Stimulated activated CD4-positive, alpha-beta T cell treated with anti-CD3 and anti-CD28 coated beads, Interleukin-2, amount 100 ng/mL, for 24 hours (primary cell): ENCODE measurements at places on chromosomes 11 and 22.

DNA sequence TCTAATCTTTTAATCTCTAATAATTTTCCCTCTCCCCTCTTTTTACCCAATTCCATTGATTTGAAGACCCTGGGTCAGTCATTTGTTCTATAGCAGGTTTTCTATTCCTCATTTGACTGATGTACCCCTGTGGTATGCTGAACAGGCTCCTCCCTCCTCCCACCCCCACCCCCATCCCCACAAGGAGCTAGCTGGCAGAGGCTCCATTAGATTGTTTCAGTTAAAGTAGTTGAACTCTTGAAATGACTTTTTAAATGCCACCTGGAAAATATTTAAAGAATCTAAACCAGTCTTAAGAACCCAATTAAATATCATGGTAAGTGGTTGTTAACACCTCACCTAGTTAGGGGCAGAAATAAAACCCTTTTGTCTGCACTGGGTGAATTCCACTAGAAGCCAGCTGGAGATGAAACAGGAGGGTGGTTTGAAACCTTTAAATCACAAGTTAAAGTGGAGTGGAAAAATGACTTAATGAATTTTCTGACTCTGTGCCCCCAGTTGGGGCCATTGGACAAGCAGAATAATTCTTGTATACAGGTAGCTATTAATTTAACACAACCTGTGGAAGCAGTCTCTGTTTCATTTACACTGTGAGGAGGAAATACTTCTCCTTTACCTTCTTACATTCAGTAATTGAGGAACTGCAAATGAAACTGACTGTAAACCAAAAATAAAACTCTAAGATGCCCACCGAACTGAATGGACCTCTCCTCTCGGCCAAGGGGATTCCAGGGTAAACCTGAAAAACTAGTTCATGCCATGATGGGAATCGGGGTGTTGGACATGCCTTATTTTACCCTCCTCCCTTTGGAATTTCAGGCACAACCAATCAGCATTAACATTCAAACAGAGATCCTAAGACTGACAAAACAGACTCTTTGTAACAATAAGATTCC is 30.7 kb downstream of the PRR5L start:
- no peak for DNase-seq

DNA sequence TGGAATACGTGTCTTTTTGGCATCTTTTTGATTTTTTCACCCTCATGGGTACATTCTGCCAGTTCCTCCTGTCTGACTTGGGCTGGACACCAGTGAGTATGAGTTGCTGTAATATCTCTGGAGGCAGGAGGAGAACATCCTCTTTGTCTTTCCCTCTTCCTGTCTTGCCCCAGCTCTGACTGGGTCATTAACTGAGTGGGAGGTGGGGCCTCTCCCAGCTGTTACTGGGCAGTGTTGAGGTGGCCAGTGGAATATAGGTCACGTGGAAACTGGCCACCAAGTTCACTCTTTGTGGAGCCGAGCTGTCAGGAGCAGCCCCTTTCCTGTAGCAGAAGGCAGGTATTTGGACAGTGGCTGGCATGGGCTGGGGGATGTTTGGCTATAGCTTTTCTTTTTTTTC is 2.2 kb downstream of the GLB1L2 start:
- DNase-seq = no peak

GRCh38 chr11:61618978-61619377 is 38.1 kb upstream of the SYT7 start:
- DNase-seq = no peak

- no peak for DNase-seq
Measured at GRCh38 chr11:19460718-19461405, 220.1 kb upstream of the E2F8 start.

DNA sequence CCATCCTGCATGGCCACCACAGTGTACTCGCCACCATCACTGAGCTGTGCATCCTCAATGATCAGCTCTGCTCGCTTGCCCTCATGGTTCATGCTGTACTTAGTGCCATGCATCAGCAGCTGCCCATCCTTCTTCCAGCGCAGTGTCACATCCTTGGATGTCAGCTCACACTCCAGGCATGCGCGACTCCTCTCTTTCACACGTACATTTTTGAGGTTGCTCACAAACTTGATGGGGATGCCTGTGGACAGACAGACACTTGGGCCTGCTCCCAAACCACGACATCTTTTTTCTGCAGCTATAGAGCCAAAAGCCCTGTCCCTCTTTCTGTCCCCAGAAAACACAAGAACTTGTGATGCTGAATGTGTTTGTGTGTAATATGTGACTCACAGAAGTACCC is 10.5 kb downstream of the IGSF22 start:
- no peak for DNase-seq

GRCh38 chr11:30585892-30586250 is 282 bp downstream of the MPPED2 start:
- DNase-seq = peak; percentile 8

GRCh38 chr22:37420686-37421467 is 6.4 kb downstream of the ELFN2 start:
- no peak for DNase-seq

DNA sequence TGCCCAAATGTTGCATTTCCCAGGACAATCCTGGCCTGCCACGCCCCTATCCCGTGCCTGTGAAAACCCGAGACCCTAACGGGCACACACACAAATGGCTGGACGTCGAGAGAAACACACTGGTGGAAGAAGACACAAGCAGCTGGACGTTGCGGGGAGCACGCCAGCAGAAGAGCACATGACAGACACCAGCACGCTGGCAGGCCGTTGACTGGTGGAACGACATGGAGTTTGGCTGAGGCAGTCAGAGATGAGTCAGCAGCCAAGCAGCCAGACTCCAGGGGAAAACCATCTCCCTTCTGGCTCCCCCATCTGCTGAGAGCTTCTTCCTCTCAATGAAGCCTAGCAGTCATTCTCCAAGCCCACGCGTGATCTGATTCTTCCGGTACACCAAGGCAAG is 606.7 kb upstream of the LRRC4C start:
- DNase-seq = no peak

DNA sequence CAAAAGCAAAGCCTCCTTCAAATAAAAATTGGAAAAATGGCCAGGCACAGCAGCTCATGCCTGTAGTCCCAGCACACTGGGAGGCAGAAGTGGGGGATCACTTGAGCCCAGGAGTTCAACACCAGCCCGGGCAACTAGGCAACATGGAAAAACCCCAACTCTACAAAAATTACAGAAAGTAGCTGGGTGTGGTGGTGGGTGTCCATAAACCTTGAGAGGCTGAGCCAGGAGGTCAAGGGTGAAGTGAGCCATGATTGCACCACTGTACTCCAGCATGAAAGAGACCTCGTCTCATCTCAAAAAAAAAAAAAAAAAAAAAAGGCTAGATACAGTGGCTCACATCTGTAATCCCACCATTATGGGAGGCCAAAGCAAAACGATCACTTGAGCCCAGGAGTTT is 22.3 kb downstream of the DDX6 start:
- DNase-seq = no peak

DNA sequence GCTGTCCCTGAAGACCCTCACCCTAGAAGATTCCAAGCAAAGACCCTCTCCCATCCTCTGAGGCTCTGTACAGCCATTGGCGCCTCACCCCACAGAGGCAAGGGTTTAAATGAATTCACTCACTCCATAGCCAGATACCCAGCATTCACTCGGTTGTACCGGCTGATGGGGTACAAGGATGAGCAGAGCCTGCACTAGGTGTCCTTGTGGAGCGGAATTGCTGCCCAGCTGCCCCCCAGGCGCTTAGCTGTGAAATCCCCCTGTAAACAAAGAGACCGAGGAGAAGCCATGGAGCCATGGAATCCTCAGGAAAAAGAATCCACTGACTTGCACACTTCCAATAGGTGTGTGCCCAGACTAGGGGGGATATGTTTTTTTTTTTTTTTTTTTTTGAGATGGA is 117.3 kb downstream of the SHANK2 start:
- no peak for DNase-seq

DNA sequence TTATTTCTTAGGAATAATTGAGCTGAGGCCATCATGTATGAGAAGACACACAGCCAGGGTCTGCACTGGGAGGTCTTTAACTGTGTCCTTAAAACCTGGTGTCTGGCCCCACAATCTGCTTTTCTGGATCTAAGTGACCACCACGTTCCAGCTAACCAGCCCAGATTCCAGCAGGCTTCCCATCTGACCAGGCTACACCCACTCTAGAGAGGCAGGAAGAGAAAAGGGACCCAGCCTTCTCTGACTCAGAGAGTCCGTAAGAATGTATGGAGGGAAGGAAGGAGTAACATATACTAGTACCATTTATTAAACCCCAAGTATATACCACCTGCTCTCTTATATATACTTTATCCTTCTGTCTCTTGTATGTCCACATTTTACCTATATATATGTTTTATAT is 80.1 kb downstream of the LDLRAD3 start:
- DNase-seq = no peak

- no peak for DNase-seq
Measured at GRCh38 chr11:65205602-65205967, 23.9 kb downstream of the CAPN1 start.

GRCh38 chr22:27598792-27599191 is 202.8 kb downstream of the MN1 start:
- DNase-seq = no peak
